ENCODE measurements at places on chromosomes 2 and 18.

- DNase-seq = no peak
These were observed 36.3 kb downstream of the YWHAQ start for GRCh38 chr2:9594366-9595054.

GRCh38 chr2:127740665-127741288, 39.5 kb downstream of the SFT2D3 start:
- no peak for DNase-seq

DNA sequence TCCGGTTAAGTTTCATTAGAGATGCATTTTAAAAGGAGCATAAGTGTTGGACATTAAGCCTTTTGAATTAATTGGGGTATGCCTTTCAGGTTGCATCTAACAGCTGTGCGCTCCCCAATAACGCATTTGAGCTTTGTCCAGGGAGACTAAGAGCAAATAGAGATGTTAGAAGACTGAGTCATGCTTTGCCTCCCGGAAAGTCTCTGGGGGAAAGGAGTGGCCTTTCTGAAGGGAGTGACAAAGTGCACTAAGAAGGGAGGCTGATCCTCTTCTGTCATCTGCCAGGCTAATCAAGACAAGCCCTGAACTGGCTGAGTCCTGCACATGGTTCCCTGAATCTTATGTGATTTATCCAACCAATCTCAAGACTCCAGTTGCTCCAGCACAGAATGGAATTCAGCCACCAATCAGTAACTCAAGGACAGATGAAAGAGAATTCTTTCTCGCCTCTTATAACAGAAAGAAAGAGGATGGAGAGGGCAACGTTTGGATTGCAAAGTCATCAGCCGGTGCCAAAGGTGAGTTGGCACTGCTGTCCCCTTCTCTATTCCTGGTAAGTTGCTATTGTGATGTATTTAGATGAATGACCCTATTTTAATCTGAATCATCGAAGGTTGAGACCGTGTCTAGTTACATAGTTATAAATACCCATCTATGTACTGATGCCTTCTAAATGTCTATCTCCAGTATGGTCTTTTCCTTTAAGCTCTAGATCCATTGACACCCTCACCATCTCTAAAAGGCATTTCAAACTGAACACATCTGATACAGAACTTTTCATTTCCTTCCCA, 12.1 kb downstream of the TTL start:
- DNase-seq = no peak

DNA sequence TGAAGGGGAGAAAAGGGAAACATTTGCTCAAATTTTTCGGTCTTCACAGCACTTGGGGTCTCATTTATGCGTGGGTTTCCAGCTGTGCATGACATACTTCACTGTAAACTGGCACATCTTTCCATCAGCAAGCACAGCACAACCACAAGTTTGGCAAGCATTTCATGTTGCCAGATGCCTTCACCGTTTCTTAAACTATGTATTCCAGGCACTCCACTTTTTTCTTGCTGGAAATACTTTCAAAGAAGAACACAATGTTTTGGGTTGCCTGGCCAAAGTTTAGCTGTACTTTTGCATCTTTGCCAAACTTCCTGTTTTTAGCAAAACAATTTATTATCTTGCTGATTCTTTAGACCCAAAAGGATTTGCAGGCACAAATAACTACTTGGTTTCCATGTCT, 194.6 kb upstream of the MEIS1 start:
- no peak for DNase-seq

- DNase-seq = no peak
These were observed 43.6 kb downstream of the FECH start for GRCh38 chr18:57542812-57543427.

GRCh38 chr2:7846607-7847006, 835.2 kb upstream of the ID2 start:
- no peak for DNase-seq

- no peak for DNase-seq
These were observed 150.6 kb upstream of the EPC2 start for GRCh38 chr2:148493822-148494563.
